ENCODE measurements at places on chromosomes 5 and 9. TPM values are rescaled to one million over a fixed set of nuclear protein-coding genes. Genes with fewer than 3 reads are reported as not detected.

Gene SPAAR
- 4.0 TPM for total RNA-seq

DNA sequence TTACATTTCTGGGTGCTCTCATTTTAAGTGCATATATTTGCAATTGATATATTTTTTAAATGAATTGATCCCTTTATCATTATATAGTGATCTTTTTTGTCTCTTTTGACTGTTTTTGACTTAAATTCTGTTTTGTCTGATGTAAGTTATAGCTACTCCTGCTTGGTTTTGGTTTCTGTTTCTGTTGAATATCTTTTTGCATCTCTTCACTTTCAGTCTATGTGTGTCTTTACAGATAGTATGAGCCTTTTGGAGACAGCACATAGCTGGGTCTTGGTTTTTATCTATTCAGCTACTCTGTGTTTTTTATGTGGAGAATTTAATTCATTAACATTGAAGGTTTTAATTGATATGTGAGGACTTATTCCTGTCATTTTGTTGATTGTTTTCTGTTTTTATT lies 311.3 kb downstream of the SPATA31D1 start:
- no peak for DNase-seq

DNA sequence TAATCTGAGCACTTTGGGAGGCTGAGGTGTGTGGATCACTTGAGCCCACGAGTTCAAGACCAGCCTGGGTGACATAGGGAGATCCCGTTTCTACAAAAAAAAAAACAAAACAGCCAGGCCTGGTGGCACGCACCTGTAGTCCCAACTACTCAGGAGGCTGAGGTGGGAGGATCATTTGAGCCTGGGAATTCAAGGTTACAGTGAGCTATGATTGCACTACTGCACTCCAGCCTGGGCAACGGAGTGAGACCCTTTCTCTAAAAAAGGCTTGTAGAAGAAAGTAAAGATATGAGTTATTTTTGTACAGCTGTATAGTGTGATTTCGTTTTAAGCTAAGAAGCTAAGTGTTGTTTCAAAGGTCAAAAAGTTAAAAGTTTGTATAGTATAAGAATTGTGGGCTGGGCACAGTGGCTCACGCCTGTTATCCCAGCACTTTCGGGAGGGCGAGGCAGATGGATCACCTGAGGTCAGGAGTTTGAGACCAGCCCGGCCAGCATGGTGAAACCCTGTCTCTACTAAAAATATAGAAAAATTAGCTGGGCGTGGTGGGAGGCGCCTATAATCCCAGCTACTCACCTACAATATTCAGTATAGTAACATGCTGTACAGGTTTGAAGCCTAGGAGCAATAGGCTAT lies 18.8 kb downstream of the UBE2R2 start:
- no peak for DNase-seq

Gene MEIKIN
- total RNA-seq = not detected

DNA sequence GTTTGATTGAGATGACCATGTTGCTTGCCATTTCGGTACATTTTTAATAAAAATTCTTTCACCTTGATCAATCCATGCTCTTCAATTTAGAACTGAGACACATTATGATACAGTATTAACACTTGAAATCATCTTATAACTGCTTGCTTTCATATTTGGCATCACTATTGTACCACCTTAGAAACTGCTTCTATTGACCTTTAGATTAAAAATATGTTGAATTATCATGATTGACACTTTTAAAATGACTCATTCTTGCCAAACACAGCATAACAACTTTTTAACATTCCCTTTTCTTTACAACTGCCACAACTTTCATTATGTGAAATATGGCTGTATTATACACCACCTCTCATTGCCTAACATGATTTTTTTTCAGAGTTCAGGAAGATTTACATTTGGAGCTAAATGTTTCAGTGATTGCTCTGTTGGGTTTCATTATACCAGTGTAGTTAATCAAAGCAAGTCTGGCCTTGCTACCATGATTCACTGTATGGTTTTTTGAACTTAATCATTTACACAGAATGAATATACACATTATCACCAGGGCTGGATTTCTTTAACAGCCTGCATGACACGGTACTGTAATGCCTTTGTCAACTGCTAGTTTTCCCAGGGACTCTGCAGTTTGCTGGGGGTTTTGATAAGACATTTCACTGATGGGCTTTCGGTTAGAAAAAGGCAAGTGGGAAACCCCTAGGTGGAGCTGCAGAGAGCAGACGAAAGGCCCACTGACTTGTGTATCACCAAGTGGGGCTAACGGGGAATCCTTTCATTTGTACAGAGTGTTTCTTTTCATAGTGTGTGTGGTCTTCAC lies 93.6 kb upstream of the TLE4 start:
- DNase-seq = no peak

GRCh38 chr9:68480807-68481206 lies 59.9 kb downstream of the TMEM252 start:
- no peak for DNase-seq

- DNase-seq = no peak
These were observed 395.5 kb upstream of the SLC30A5 start for GRCh38 chr5:68698025-68698940.

DNA sequence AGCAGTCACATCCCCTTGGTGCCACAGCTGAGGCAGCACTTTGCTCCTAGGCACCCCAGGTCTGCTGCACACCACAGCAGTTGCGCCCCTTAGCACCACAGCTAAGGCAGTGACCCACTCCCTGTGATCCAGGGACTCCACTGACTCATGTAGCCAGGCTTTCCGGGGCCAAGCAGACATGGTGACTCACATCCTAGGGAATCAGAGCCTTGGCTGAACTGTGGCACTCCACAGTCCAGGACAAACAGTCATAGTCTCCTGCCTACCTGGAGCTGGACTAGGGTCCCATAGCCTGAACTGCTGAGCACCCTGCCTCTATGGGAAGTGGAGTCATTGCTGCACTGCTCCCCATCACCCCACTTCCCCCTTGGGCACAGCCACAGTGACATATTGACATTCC lies 338.7 kb downstream of the NPR3 start:
- DNase-seq = no peak

DNA sequence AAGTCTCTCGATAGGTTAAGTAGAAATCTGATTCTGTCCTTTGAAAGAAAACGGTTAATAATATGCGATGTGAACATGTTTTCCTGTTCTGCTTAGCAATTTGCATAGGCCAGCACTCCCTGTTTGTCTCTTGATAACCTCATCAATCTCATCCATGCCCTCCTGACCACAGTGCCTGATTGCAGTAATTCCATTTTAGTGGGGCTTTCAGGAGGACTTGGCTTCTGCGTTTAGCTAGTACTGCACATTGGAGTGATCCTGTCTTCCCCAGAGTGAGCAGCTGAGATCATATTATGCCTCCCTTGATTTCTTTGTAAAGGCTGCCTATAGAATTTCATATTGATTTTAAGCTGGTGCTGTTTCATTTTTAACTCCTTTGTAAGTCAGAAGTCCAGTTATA lies 335.9 kb upstream of the ISL1 start:
- no peak for DNase-seq

- DNase-seq = no peak
These were observed 9.5 kb downstream of the GRHPR start for GRCh38 chr9:37432020-37432419.

DNA sequence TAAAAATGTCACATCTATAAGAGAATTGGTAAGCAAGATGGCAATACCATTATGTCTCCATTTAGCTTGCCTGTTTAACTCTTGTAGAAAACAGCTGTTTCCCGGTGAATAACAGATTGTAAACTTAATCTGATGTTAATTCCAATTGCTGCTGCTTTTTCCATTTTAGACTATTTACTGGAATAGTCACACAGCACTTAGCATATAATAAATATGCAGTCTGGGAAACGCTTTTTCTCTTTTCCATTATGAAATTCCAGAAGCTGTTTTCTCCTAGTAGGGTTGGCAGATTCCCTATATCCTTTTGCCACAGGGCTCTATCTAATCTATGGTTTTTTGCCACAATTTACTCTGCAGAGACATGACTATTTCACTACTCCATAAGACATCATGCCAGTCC lies 148.0 kb downstream of the CEMIP2 start:
- DNase-seq = no peak

GRCh38 chr9:136012651-136013050 lies 51.5 kb upstream of the UBAC1 start:
- DNase-seq = no peak

- DNase-seq = no peak
These were observed 35.0 kb downstream of the ITK start for GRCh38 chr5:157215514-157216167.

Data from cardiac septum (tissue), 1 donor.